ENCODE measurements at places on chromosomes 6 and 20. TPM values are rescaled to one million over a fixed set of nuclear protein-coding genes. Genes with fewer than 3 reads are reported as not detected.

The TXLNB gene
- polyA plus RNA-seq: not detected

The CGA gene
- polyA plus RNA-seq: not detected

The ZSCAN31 gene
- 3.1 TPM for polyA plus RNA-seq

The BMP5 gene
- 0.04 TPM for polyA plus RNA-seq

The ETV7 gene
- polyA plus RNA-seq: 0.12 TPM

The XKR7 gene
- polyA plus RNA-seq: not detected

The HAO1 gene
- not detected for polyA plus RNA-seq

The SMPDL3A gene
- polyA plus RNA-seq: 1.6 TPM

The SMAP1 gene
- 15.6 TPM for polyA plus RNA-seq

The QRSL1 gene
- polyA plus RNA-seq: 11.5 TPM

The MLN gene
- not detected for polyA plus RNA-seq

The CLPSL1 gene
- polyA plus RNA-seq: not detected

The CRISP2 gene
- not detected for polyA plus RNA-seq

The NR2E1 gene
- not detected for polyA plus RNA-seq

The COL9A1 gene
- polyA plus RNA-seq: not detected

The USP49 gene
- 4.1 TPM for polyA plus RNA-seq

The PNLDC1 gene
- polyA plus RNA-seq: 0.13 TPM

- no peak for DNase-seq
Observed at GRCh38 chr20:25324412-25324811, 66.2 kb downstream of the ABHD12 start.

DNA sequence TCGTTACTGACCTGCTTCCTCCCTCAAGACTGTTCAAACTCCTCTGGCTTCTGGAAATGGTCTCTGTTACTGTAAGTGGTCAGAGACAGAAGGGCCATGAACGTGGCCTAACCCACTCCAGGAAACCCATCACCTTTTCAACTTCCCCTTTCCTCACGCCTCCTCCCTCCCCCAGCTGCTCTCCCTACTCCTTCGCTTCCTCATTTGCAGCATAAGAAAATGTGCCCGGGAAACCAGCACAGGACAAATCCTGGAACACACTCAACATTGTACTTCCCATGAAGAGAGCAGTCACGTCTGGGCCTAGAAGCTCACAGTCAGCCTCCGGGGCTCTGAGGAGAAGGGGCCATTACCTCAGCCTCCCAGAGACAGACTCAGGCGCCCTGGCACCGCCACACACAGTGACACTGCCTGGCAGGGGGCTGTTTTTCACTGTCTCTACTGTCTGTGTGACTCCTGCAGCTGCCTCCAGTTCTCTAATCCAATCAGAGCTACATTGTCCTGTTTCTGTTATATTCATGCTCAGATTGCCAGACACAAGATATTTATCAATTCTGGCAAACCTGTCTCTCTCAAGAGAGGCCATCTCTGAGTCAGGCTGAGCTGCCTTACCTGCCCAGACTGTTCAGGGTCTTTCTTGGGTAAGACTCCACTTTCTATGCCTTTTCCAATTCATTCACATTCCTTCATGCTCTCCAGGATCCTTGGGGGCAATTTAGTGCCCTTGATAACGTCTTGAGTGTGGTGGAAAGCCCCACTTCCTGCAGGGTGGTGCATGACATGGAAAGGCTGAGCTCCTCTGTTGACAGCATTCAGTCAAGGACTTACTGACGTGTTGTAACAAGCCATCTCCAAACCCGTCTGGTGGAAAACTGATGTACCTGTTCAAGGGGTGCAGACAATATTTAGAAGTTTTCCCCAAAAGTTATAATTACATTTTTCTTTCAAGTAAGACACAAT lies 242.2 kb downstream of the HIVEP2 start:
- DNase-seq: no peak

- DNase-seq: no peak
Observed at GRCh38 chr20:59925899-59926298, 7.5 kb downstream of the SYCP2 start.

DNA sequence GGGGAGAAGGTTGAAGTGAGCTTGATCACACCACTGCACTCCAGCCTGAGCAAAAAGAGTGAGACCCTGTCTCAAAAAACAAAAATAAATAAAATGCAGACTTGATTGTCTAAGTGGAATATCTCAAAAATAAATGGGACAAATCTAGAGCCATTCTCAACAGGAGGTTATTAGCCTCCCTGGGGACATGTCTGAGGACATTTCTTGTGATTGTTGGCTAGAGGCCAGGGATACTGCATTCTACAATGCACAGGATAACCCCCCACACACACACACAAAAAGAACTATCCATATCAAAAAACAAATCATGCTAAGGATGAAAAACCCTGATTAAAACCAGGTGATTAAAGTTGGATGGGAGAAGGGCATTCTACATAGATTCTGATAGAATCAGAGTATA lies 37.5 kb downstream of the FAM217A start:
- DNase-seq: no peak

GRCh38 chr6:139290787-139291311 lies 949 bp downstream of the TXLNB start:
- no peak for DNase-seq

DNA sequence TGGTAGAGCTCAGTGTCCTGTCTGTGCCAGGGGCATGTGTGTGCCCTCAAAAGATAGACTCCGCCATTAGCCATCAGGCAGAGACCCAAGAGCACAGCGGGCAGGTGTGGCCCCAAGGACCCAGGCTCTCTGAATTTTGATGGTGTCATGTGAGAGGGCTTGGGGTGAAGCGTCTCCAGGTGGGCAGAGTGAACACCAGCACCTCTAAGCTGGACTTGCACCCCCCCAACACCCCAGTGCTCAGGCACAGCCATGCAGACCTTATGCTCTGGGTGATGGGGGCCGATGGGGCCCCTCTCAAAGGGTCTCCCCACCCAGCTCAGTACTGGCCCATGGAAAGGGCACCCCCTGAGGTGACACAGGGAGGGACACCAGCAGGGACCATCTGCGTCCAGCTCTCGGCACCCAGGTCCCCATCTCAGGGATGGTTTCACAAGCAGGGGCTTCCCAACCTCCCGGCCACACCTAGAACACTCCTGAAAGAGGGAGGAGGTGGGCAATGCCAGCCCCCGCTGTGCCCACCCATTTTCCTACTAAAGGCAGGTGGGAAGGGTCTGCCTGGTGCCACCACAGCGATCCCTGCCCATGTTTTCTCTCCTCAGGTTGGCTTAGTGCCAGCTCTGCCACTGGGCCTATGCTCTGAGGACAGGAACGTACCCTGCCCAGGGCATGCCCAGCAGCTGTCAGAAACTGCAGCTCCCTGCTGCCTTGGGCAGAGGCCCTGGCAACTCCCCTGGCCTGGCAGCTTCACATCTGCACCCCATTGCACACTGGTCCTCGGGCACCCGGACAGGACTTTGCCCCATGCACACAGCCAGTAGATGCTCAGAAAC lies 3.5 kb downstream of the CST7 start:
- no peak for DNase-seq

- DNase-seq: no peak
Observed at GRCh38 chr20:63876489-63877036, 11.5 kb downstream of the TPD52L2 start.

DNA sequence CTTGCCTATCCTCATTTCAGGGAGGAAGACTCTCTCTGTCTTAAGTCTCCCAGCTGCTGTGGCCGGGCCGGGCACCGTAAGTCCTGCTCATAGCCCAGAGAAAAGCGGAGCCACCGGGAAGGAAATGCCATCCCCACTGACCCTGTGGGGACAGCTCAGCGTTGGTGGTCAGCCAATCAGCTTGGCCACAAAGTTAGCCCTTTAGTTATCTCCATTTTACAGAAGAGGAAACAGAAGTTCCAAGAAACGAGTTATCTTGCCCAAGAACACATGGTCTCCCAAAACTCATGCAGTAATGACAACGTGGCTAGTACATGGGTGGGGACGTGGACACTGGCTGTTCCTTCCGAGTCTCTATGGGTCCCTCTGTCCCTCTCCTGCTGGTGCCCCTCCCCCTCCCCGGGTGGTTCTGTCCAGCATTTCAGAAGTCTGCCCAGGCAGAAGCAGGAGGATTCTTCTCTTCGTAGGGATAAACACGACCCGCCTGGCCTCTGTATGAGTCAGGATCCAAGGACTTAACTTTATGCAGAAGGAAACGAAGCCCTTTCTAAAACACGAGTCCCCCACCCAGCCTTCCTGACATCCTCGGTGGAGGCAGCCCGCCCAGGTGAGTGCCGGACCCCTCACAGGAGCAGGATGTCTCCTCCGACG lies 273.8 kb downstream of the CDH4 start:
- DNase-seq: no peak

DNA sequence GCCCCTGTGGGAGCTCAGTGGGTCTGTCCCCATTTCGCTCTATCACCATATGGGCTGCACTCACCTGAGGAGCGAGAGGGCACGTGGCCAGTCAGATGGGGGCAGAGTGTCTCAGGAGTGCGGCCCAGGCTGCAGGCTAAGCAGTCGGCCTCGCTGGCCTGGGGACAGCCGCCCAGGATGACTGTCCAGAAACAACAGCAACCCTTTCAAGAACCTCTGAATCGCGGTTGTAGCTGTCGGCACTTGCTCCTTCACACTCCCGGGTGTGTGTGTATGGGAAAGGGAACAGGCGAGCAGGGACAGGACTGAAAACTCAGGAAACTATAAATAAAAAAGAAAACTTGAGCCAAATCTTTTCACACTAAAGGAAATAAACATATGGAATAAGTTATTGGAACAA lies 63.1 kb downstream of the TFAP2A start:
- no peak for DNase-seq

GRCh38 chr6:1724616-1725015 lies 114.9 kb downstream of the FOXC1 start:
- DNase-seq: no peak

DNA sequence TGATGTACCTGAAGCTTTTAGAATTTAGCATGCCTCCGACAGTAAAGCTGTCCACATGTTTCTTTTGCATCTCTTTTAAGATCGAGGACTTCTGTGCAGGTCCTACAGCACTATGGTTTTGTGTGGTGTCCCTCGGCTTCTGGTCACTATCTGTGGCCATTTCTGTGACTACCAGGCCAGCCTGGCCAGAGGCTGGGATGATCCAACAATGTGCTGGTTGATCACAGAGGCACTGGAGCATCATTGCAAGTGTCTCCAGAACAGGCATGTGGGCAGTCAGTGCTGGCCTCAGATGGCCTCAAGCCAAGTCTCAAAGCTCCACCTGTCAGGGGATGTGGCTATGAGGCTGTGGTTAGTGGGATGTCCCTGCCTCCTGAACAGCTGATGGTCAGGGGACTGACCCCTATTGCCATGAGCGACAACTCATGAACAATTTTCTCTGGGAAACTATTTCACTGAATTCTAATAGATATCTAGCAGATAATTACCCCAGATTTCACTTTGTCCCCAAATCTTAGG lies 136.6 kb downstream of the SYNDIG1 start:
- DNase-seq: no peak

DNA sequence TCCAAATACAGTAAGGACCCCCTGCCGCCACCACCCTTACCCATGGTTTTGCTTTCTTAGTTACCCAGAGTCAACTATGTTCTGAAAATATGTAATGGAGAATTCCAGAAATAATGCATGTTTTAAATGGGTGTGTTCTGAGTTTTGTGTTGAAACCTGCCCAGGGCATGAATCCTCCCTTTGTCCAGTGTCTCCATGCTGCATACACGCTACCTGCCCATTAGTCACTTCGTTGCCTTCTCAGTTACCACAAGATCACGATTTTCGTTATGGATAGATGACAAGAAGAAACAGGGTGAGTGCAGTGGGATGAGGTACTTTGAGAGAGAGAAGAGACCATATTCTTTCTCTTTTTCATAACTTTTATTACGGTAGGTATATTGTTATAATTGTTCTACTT lies 10.6 kb downstream of the FARS2 start:
- DNase-seq: no peak

- no peak for DNase-seq
Observed at GRCh38 chr20:50572938-50573777, 63.0 kb downstream of the PTPN1 start.

GRCh38 chr6:91720324-91720723 lies 1133.5 kb upstream of the MAP3K7 start:
- no peak for DNase-seq

DNA sequence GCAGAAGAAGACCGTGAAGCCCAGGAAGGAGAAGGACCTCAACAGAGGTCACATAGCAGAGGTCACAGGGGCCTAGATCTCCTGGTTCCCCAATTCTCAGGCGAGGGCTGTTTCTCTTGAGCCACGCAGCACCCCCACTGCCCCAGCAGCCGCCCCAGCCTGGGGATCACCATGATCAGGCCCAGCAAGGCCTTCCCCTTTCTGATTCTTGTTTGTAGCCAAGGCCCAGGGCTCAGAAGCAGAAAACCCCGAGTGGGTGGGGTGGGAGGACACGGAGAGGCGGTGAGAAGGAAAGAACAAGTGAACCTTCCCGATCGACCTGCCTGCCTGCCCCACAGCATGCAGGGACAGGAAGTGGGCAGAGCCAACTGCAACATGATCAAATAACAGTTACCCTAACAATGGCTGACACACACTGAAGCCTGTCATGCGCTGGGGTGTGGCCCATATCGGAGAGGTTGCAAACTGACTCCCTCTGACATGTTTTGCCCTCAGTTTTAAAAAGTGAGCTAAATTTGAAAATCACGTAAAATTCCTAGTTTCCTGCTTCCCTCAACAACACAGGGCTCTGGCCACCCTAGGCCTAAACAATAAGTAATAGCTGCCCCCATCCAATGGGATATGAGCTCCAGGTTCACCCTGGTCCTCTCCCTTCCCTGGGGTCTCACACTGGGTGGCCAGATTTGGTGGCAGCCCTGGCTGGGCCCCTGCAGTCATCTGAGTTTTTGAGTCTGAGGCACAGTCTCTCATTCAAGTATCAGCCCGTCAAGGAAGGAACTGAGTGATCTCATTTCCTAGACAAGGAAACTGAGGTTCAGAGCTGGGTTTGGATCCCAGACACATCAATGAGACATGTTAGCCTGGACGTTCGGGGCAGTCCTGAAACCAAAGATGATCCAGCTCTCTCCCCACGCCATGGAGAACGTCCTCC lies 6.5 kb downstream of the PEDS1 start:
- no peak for DNase-seq

- no peak for DNase-seq
Observed at GRCh38 chr6:145116591-145117178, 618.6 kb downstream of the EPM2A start.

DNA sequence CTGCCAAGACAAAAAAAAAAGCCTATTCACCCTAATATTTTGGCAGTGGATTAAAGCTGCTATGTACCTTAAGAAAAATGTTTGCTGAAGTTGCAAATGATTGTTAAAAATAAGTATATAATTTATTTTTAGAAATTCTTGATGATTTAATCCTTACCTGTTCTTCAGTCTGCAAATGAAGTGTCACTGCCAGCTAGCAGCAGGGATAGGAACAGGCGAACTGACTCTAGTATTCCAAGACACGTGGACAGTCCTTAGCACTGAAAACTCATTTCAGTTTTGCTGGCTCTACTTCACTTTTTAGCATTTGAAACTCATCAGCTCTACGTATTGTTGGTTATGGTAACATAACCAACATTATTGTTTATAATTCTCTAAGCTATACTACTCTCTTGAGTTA lies 204.4 kb upstream of the ID4 start:
- no peak for DNase-seq

DNA sequence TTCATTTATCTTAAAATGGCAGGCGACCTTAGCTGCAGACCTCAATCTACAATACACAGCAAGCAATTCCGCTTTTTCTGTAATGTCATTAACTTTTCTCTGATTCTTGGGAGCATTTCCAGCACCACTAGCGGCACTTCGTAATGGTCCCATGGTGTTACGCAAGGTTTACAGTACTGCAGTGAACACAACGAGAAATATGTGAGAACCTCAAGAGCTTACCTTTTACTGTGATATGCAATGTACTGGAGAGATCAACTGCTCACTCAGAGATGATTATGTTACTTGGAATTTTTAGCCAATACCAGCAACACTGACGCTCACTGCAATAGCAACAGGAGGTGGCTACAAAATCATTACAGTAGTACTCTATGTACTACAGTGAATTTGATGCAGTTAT lies 2.8 kb upstream of the CEP43 start:
- no peak for DNase-seq

GRCh38 chr6:139530561-139530960 lies 156.1 kb upstream of the CITED2 start:
- DNase-seq: no peak
